Osteoblast (primary cell): ENCODE measurements at places on chromosomes 1 and 21. TPM values are rescaled to one million over a fixed set of nuclear protein-coding genes. Genes with fewer than 3 reads are reported as not detected.
A peak's percentile ranks its signal among the peaks of the same experiment; 100 is the strongest.

DNA sequence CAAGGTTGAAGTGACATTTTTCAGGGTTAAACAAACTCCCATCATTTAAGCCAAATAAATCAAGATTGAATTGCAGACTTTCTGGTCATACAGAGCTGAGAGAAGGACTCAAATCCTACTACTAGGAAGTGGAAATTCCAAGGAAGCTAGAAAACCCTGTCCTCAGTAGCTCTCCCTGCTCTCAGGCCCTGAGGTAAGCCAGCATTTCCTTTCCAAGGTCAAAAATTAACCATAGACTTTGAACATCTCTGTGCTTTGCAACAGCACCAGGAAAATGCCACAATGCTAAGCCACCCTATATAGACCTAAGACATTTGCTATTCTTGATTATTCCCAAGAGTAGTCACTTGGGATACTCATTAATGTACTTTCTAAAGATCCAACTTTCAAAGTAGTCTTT, 45.1 kb downstream of the LUZP1 start:
- no peak overlapping the region for H3K27ac ChIP-seq
- H3K4me3 ChIP-seq = no peak overlapping the region
- H3K4me1 ChIP-seq = peaks cover 40% of the 10 kb centered on the region
- H3K36me3 ChIP-seq = no peaks in the 10 kb centered on the region
- no peak for DNase-seq

SPRR2A gene
- total RNA-seq = not detected in 2 replicates

- no peak for DNase-seq
- peaks cover 35% of the 10 kb centered on the region for H3K4me1 ChIP-seq
- peak overlapping the region; percentile 94 for H3K27ac ChIP-seq
- no peaks in the 10 kb centered on the region for H3K27me3 ChIP-seq
- peaks cover 36% of the 10 kb centered on the region for H3K36me3 ChIP-seq
- H3K4me3 ChIP-seq = peak overlapping the region; percentile 49
Observed at GRCh38 chr1:150161747-150162581, 12.2 kb downstream of the PLEKHO1 start.

KRTAP13-1 gene
- total RNA-seq = not detected in 2 replicates

GRCh38 chr1:185040408-185040735, 5.0 kb upstream of the RNF2 start:
- DNase-seq = no peak
- H3K36me3 ChIP-seq = no peaks in the 10 kb centered on the region
- H3K4me3 ChIP-seq = no peak overlapping the region
- H3K27me3 ChIP-seq = peaks cover 4% of the 10 kb centered on the region

- no peak overlapping the region for H3K4me3 ChIP-seq
- no peaks in the 10 kb centered on the region for H3K27me3 ChIP-seq
- peak overlapping the region; percentile 56 for H3K27ac ChIP-seq
- DNase-seq = peak; percentile 88
- peaks cover 72% of the 10 kb centered on the region for H3K36me3 ChIP-seq
Observed at GRCh38 chr21:34845521-34846451, 177.0 kb downstream of the CLIC6 start.

DNA sequence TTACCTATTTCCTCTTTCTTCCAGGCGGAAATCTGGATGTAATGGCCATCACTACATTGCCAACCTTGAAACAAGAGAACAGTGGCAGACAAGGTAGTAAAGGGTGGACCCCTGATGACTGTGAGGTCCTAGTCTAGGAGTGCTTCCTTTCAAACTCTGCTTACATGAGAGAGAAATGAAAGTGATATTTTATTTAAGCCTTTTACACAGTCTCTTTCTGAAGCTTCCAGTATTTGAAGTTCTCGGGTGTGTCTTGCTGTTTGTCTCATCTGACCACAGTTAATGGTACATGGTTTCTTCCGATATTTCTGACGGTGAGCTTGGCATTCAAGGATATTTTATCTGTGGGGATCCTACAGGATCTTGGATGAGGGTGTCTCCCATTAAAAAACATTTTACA, 215.2 kb downstream of the SLC45A1 start:
- no peak overlapping the region for H3K27ac ChIP-seq
- H3K4me1 ChIP-seq = no peaks in the 10 kb centered on the region
- H3K27me3 ChIP-seq = no peaks in the 10 kb centered on the region
- DNase-seq = no peak

SYNC gene
- total RNA-seq = 129 and 139 TPM in 2 replicates

DEDD gene
- total RNA-seq = 36.6 and 41.0 TPM in 2 replicates

TSTD1 gene
- total RNA-seq = 0.72 and 1.8 TPM in 2 replicates

DNA sequence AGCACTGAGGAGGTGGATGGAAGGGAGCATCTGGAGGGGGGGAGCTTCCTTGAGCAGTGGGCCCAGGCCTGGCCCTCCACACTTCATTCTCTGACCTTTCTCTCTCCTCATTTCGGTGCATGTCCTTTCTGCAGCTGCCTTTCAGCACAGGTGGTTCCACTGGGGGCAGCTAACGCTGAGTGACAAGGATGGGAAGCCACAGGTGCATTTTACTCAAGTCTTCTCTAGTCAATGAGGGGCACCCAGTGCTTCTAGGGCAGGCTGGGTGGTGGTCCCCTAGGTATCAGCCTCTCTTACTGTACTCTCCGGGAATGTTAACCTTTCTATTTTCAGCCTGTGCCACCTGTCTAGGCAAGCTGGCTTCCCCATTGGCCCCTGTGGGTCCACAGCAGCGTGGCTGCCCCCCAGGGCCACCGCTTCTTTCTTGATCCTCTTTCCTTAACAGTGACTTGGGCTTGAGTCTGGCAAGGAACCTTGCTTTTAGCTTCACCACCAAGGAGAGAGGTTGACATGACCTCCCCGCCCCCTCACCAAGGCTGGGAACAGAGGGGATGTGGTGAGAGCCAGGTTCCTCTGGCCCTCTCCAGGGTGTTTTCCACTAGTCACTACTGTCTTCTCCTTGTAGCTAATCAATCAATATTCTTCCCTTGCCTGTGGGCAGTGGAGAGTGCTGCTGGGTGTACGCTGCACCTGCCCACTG, 43.2 kb downstream of the YARS1 start:
- H3K27ac ChIP-seq = no peak overlapping the region
- H3K4me3 ChIP-seq = no peak overlapping the region
- H3K36me3 ChIP-seq = peaks cover 41% of the 10 kb centered on the region
- no peaks in the 10 kb centered on the region for H3K27me3 ChIP-seq

METTL25B gene
- 8.3 and 12.7 TPM in 2 replicates for total RNA-seq

SYT14 gene
- 0.29 and 0.36 TPM in 2 replicates for total RNA-seq

GRCh38 chr1:66777831-66778230, 23.2 kb downstream of the INSL5 start:
- no peaks in the 10 kb centered on the region for H3K36me3 ChIP-seq
- H3K27me3 ChIP-seq = no peaks in the 10 kb centered on the region
- DNase-seq = peak; percentile 34

GRCh38 chr1:245276445-245276844, 121.7 kb downstream of the KIF26B start:
- H3K4me1 ChIP-seq = no peaks in the 10 kb centered on the region
- H3K36me3 ChIP-seq = no peaks in the 10 kb centered on the region
- H3K27ac ChIP-seq = no peak overlapping the region
- DNase-seq = no peak

DNA sequence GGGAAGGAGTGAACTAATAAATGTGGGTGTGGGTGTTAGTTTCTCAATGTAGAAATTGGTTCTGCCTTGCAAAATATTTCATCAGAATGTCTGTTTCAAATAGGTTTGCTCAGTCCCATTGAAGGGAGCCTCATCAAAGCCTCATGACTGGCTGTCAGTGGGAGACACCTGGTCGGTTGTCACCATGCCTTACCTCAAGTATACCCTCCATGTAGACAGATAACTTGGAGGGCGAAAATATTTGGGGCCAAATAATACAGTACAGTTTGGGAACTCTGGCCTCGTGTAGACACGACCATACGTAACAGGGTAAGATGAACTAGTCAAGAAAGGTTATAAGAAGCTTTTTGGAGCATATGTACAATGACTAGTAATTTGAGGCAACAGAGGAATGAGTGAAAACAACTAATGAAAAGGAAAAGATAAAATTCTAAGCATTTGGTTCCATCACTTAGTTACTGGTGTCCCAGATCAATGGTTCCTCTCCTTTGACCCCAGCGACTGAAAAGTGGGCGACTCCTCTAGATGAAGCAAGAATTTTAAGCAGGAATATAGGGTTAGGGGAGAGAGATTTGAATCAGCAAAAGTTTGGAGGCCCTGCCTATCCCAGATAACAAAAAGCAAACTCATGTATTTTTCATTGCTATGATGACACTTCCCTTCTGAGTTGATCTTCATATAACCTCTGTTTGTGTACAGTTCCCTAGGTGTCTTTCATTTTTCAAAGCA, 163.9 kb downstream of the LRRC40 start:
- no peaks in the 10 kb centered on the region for H3K27me3 ChIP-seq
- no peak for DNase-seq
- no peak overlapping the region for H3K4me3 ChIP-seq
- H3K27ac ChIP-seq = no peak overlapping the region

- H3K27ac ChIP-seq = no peak overlapping the region
- no peak for DNase-seq
- H3K27me3 ChIP-seq = no peaks in the 10 kb centered on the region
Observed at GRCh38 chr1:219161371-219161770, 12.3 kb upstream of the LYPLAL1 start.

COL6A2 gene
- total RNA-seq = 1,184 and 1,265 TPM in 2 replicates
